ENCODE measurements at places on chromosomes 6 and 20. TPM values are rescaled to one million over a fixed set of nuclear protein-coding genes. Genes with fewer than 3 reads are reported as not detected.
A peak's percentile ranks its signal among the peaks of the same experiment; 100 is the strongest.

The GPR63 gene
- total RNA-seq = 3.0 TPM

The ZKSCAN3 gene
- total RNA-seq = 2.5 TPM

The SLC17A3 gene
- not detected for total RNA-seq

The NKX2-2 gene
- 3.7 TPM for total RNA-seq

The AVP gene
- not detected for total RNA-seq

The ASIP gene
- not detected for total RNA-seq

The ULBP1 gene
- total RNA-seq = 1.6 TPM

- DNase-seq = no peak
These were observed 28.0 kb downstream of the ID4 start for GRCh38 chr6:19865178-19865577.

DNA sequence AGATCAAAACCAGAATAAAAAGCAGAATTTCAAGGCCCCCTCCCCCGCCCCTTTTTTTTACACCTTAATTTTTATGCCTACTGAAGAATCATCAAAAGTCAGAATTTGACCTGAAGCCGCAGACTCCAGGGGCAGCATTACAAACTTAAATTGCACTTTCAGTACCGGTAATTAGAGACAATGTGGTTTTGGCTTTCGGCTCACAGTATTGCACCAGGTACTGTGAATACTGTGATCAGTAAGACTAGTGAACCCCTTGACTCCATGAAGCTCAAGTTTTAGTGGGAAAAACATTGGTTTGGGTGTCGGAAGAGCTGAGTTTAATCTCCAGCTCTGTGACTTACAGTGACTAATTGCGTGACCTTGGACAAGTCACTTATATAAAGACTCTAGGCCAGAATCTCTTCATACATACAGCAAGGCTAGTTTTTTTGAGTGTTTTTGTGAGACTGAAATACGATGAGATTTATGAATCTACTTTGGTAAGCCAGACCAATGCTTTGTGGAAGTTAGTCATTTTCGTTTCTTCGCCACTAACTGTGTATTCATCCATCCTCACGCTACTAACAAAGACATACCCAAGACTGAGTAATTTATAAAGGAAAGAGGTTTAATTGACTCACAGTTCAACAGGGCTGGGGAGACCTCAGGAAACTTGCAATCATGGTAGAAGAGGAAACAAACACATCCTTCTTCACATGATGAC lies 114.7 kb downstream of the SASH1 start:
- DNase-seq = peak; percentile 61

- no peak for DNase-seq
These were observed 150.7 kb downstream of the EDN3 start for GRCh38 chr20:59451066-59451630.

GRCh38 chr20:17436664-17437063 lies 94.5 kb downstream of the BFSP1 start:
- DNase-seq = no peak

- DNase-seq = no peak
These were observed 586 bp upstream of the HMGA1 start for GRCh38 chr6:34236131-34236442.

- no peak for DNase-seq
These were observed 74.3 kb downstream of the ARMC2 start for GRCh38 chr6:108922499-108922898.

DNA sequence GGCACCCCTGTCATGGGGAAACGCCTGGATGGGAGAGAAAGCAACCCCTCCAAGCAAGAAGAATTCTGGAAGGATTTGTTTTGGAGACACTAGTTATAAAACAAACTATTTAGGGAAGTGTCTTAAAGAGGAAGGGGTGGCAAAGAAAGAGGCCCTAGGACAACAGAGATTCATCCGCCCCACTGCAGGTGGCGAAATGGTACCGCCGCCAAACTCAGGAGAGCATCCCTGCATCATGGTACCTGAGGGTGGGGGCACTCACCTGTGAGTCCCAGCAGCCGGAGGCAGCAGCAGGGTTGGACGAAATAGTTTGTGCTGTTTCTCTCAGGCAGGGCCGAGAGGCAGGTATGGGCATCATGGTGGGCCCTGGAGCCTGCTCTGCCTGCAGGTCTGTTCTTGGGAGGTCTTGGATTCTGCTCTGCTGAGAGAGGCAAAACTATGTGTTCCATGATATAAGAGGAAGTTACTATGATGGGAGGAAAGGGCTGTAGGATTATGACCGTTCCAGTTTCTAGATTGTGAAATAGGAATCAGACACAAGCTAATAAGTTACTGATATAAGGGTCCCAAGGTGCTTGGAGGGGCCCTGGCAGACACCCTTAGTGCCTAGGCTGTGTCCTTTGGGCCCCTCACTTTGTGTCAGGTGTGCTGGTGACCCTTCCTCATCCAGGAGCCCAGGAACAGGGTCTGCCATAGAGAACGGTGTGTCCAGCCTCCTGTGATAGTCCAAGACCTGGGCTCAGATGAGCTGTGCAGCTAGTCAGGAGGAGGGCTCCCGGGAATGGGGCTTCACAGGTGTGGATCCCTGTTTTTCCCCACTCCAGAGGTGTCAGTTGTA lies 20.4 kb downstream of the SIRPD start:
- DNase-seq = no peak

DNA sequence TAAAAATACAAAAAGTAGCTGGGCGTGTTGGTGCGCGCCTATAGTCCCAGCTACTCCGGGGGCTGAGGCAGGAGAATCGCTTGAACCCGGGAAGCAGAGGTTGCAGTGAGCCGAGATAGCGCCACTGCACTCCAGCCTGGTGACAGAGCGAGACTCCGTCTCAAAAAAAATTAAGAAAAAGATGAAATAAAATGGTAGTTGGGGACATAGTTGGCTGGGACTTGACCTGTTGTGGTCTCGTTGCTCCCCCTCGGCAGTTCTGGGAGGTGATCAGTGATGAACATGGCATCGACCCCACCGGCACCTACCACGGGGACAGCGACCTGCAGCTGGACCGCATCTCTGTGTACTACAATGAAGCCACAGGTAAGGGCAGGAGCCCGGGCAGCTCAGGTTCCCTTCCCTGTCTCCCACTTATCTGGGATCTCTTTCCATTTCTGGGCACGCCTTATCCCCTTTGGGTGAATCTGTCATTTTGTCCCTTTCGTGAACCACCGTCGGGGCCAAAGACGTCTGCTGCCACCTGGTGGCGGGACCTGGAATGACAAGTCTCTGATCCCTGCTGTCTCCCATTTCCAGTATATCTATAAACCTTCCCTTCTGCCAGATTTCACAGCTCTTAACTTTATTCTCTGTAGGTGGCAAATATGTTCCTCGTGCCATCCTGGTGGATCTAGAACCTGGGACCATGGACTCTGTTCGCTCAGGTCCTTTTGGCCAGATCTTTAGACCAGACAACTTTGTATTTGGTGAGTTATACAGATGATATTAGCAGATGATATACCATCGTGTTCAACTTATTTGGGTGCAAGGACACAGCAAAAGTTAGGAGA lies 2.3 kb downstream of the TUBB start:
- peak; percentile 83 for DNase-seq

DNA sequence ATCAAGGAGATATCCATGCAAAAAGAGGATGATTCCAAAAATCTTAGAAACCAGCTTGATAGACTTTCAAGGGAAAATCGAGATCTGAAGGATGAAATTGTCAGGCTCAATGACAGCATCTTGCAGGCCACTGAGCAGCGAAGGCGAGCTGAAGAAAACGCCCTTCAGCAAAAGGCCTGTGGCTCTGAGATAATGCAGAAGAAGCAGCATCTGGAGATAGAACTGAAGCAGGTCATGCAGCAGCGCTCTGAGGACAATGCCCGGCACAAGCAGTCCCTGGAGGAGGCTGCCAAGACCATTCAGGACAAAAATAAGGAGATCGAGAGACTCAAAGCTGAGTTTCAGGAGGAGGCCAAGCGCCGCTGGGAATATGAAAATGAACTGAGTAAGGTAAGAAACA lies 10.1 kb upstream of the SNRNP48 start:
- DNase-seq = no peak

- DNase-seq = no peak
These were observed 82.2 kb downstream of the TRERF1 start for GRCh38 chr6:42369568-42369967.

GRCh38 chr6:5516036-5516435 lies 254.7 kb downstream of the FARS2 start:
- DNase-seq = peak; percentile 25

GRCh38 chr6:168623736-168624135 lies 182.8 kb downstream of the SMOC2 start:
- no peak for DNase-seq

- no peak for DNase-seq
These were observed 1.7 kb downstream of the ATP6V1G2 start for GRCh38 chr6:31544676-31545075.

- DNase-seq = peak; percentile 79
These were observed 11.2 kb upstream of the MMP24 start for GRCh38 chr20:35215066-35215956.

- peak; percentile 38 for DNase-seq
These were observed 358.2 kb upstream of the ID4 start for GRCh38 chr6:19478992-19479391.

DNA sequence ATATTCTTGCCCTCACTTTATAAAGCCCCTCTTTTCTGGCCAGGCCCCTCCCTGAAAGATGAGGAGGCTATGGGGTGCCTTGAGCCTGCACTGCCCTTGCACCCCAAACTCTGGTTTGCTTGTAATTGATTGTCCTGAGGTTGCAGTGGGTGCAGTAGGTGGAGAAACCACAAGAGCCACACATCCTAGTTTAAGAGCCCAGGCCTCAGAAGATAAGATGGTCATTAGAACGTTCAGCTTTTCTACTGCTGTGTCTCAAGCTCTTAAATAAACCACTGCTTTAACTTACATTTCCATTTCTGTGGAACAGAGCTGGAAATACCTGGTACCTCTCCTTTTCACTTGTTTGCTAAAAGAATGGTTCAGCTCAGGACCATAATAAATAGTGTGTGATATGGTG lies 9.0 kb downstream of the MRAP2 start:
- DNase-seq = no peak

DNA sequence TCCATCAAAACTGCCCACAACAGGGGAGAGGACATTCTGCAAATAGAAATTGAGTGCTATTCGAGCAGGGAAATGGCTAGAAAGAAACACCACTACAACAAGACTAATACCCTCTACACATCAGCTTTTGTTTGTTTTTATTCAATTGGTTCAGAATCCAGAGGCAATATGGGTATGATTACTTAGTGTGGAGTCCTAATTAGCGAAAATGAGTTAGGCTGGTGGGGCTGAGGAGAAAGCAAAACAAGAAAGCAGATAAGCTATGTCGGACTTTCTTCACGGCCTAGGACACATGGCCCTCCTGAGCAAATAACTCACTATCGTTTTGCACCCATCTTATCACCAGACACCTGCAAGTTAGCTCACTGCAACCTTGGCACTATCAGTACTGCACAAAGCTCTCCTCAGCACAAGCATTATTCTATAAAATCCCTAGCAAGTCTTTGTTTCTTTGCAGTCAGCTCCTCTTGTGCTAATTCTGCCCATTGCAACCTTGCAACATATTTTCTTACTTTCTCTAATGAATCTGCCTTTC lies 31.3 kb upstream of the SH3BGRL2 start:
- DNase-seq = no peak

DNA sequence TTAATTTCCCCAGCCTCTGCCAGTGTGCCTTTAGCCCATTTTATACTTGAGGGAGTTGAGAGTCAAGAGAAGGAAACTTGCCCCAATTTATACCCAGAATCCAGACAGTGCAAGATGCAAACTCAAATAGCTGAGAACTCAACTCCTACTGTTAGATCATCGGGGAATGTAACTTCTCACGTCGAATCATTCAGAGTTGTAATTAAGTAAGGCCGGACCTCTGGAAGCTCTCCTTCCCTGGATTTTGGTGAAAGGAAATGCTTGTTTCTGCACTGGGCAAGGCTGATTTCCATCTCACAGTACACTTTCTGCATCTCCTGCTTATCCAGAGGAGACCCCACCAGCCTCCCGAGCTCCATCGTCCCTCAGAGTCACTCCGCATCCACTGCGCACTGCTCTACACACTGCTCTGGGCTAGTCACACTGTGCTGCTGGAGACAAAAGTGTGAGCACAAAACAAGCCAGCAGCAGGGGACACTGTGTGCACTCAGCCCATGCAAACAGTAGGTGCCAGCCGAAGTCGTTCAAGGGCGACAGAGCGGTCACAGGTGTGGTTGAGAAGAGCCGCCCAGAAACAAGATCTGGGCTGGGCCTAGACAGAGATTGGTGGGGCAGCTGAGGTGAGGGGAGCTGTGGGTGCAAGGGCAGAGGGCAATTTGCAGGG lies 150.4 kb upstream of the QKI start:
- no peak for DNase-seq

- DNase-seq = peak; percentile 72
These were observed 63.2 kb downstream of the PYGB start for GRCh38 chr20:25310921-25311728.
